AG09319 (cell line): ENCODE measurements at places on chromosomes 4 and X.

DNA sequence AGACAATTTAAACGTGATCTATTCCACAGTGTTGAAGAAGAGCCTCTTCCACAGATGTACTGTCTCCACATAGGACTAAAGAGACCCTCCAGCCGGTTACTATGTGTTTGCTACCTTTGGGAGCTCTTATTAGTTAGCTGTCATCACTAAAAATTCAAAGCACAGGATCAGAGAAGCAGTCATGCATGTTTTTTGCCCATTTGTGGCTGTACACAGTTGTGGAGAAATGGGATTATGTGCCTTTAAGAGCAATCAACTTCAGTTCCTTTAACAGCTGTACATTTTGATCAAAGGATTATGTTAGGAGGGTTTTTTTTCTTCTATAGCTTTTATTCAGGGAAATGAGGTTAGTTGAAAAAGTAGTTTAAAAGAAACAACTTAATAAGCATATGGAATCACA, 149.0 kb upstream of the SPOCK3 start:
- no peak for DNase-seq

DNA sequence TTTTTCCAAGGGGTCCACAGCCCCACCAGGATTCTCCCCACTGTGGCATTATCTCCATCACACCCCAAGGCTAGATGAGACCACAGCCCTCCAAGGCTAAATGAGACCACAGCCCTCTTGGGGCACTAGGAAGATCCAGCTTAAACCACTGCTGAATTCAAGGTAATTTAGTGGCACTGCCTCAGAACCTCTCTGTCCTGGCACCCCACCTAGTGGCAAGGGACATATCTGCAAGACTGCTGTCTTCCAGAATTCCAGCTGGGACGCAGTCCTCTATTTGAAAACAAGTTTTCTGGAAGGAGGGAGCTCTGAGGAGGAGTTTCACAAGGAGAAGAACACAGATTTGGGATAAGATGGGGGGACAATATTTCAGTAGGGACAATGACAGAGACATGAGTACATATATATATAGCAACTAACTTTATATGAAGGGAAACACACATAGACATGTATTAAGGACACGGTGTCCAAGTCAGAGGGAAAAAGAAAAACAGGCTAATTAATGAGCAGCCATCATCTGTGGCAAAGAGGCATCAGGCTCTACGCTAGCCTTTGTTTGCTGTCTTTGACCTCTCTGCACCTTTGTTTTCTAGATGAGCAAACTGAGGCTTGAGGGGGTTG, 9.3 kb downstream of the CETN2 start:
- no peak for DNase-seq

GRCh38 chr4:29131304-29131703, 1588.9 kb upstream of the PCDH7 start:
- DNase-seq, result no peak

DNA sequence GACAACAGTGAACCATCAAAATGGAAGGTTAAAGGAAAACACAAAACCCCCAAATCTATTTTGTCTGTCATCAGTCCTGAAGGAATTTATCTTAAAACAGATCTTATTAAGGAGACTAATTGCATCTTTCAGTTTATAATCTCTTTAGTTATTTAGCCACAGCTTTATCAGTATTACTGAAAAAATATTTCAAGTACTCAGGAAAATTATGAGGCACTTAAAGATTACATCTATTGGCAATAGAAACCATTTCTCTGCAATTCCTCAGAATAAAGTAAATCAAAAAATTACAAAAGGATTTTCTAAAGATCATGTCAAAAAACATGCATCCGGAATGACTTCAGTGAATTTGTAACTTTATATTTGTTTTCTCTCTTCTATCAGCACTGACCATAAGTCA, 35.2 kb downstream of the ANTXR2 start:
- DNase-seq, result no peak

GRCh38 chrX:105114554-105115130, 105.9 kb downstream of the TEX13A start:
- DNase-seq, result no peak

GRCh38 chrX:68834371-68835103, 5.7 kb downstream of the EFNB1 start:
- no peak for DNase-seq

GRCh38 chr4:56786955-56787354, 34.5 kb downstream of the SPINK2 start:
- no peak for DNase-seq

GRCh38 chr4:170001745-170002267, 24.4 kb downstream of the MFAP3L start:
- DNase-seq, result no peak

DNA sequence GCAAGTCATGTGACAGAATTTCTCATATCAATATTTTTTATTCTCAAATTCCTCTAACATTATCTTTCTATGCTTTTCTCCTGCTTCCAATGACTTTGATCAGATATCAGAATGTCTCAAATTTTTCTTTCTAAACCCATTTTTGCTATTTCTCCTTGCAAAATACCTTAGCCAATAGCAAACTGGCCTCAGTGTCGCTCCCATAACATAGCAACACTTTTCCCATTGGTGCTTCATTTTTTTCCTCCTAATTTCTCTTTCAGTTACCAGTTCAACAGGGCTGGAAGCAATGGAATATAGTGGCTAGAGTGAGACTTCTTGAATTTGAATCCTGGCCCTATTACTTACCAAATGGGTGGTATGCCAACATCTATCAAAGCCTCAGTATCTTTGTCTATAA, 1091.6 kb downstream of the C4orf33 start:
- no peak for DNase-seq

DNA sequence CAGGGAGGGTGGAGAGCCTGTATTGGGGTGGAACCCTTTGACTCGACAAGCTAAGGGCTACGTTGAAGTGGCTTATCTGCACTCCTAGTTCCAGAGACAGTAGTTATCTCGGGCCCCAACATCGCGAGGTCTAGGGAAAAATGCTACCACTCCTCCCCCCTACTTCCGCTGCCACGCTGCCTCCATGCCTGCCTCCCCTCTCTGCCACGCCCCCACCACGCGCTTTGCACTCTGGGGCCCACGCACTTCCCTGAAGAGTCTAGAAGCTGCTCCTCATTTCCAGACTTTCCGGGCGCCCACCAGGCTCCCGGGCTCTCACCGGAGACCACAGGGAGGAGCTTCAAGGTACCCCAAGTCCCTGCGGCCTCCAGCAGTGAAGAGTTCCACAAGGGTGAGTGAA, at the start of gene PASD1:
PASD1 (plus strand) TSS at position 227 of the 400 bp plus-strand sequence. CDS start 37,879 bp downstream, outside the sequence.
- no peak for DNase-seq

DNA sequence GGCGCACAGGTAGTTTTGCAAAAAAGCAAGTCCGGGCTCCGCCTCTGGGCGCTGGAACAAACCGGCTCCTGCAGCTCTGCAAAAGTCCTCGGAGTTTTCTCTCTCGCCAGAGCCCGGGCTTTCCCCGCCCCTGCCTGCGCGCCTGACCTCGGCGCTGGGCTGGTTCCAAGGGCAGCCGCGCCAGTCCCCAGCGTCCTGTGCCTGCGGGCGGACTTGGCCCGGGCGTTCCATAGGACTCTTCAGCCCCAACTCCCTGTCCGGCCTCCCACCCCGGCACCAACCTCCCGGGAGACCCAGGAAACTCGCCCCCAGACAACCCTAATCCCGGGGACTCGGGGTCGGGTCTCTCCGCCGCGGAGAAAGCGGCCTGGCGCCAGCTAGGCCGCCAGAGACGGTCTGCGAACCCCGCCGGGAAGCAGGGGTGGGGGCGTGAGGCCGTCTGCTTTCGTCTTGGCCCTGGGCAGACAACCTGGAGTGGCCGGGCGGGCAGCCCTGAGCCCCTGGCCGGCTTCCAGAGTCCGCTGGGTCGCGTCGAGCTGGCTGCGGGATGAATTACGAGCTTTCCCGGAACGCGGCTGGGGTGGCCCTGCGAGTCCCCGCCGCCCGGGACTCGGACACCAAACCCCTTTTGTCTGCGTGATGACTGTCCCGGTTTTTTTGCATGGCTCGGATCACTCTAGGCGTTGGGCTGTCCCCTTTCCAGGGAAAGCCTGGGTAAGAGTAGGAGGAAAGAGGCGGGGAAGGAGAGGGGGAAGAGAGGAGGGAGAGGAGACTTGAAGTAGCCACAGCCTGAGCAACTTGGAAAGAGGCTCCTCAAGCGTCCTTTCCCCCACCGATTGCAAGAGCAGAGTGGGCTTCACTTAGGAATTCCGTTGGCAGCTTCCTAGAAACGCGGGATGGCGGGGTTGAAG, 916 bp downstream of the MXRA5 start:
- no peak for DNase-seq

GRCh38 chr4:81912376-81913030, 440.8 kb upstream of the RASGEF1B start:
- DNase-seq, result no peak

- no peak for DNase-seq
Measured at GRCh38 chrX:9352694-9353411, 112.0 kb upstream of the TBL1X start.

GRCh38 chr4:2069161-2069971, 10.2 kb downstream of the NAT8L start:
- no peak for DNase-seq

- no peak for DNase-seq
Measured at GRCh38 chrX:67328476-67328875, 215.3 kb upstream of the AR start.

DNA sequence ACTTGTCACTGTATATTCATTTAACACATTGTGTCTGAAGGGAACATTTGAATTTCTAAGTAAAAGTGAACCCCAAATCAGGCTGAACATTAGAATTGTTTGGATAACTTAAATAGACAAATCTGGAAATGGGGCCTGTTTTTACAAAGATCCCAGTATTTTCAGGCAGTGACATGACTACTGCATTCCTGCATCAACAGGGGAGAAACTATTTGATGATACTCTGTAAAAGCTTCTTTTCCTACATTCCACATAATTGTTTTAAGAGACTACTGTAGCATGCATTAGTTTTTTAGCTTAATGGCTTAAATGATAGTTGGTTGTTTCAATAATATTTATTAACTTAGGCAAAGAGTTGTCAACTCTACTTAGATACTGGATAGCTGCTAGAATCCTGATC, 127.0 kb downstream of the PDS5A start:
- DNase-seq, result no peak

GRCh38 chr4:83855044-83855443, 319.1 kb downstream of the GPAT3 start:
- peak; percentile 28 for DNase-seq

DNA sequence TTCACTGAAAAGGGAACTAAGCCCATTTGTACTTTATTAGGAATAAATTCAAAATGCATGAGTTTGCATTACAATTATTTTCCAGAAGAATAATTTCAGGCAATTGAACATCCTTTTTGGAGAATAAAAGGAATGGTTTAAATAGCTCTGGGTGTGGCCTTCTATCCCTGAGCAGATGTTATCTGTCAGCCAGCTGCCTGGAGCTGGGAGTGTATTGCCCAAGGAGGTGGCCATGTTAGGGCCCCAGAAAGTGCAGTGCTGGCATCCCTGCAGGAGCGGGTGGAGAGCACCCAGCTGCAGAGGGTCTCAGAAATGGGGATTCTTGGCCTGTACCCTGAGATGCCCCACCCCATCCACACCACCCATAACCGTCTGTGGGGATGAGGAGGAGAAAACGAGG, 21.6 kb upstream of the VEGFD start:
- no peak for DNase-seq

GRCh38 chr4:82421796-82422560, 8.3 kb downstream of the HNRNPDL start:
- DNase-seq, result no peak

DNA sequence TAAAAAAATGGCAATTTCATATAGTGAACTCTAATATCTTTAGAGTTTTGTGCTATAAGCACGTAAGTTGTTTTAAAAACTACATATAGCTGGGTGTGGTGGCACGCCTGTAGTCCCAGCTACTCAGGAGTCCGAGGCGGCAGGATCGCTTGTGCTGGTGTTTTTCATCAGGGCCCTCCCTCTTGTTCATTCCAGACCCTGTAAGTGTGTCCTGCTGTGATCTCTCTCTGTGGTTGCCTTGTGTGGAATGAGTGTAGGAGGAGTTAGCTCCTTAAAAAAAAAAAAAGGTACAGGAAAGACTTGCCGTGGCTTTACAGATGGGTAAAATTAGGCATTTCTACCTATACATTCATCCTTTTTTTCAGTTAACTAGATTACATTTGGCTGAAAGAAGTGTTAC, 35.4 kb downstream of the RBBP7 start:
- no peak for DNase-seq

DNA sequence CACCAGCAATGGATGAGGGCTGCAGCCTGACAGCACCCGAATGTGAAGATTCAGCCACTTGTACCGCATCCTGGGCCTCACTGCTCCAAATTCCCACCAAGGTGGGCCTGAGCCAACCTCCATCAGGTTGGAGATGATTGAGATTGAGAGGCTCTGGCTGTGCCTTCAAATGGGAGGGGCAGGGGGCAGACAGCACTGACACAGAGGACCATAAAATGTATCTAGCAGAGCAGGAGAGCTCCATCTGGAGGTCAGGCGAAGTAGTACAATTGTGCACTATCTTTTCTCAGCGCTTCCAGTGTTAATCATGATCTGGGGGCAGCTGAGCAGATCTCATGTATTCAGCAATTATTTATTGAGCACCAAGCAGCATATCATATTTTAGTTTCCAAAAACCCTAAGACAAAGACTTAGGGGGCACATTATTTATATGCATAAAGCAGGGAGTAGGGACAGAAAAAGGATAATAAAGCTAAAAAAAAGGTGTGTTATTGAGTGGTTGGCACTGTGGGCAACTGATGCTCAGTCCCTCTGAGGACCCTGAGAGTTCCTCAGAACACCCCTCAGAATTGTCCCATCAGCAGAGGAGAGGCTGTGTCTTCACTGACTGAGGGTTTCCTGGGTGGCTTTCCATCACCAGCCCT, 31.6 kb upstream of the C1QTNF7 start:
- no peak for DNase-seq

DNA sequence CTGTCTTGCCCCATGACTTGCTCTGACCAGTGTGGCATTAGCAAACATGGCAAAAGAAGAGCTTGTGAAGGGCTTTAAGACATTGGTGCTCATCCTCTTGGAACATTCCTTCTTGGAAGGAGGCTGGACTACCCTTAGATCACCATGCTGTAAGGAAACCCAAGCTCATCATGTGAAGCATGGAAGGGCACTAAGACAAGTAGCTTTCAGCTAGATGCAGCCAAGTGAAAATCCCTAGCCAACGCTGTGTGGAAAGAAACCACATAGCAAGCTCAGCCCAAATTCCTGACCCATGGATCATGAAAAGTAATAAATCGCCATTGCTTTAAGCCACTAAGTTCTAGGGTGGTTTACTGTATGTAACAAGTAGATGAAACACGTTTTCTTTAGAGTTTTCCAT, 12.4 kb upstream of the PACRGL start:
- no peak for DNase-seq

- no peak for DNase-seq
Measured at GRCh38 chr4:85514117-85514516, 39.2 kb downstream of the ARHGAP24 start.

- DNase-seq, result no peak
Measured at GRCh38 chr4:155948541-155948940, 5.1 kb downstream of the CTSO start.

DNA sequence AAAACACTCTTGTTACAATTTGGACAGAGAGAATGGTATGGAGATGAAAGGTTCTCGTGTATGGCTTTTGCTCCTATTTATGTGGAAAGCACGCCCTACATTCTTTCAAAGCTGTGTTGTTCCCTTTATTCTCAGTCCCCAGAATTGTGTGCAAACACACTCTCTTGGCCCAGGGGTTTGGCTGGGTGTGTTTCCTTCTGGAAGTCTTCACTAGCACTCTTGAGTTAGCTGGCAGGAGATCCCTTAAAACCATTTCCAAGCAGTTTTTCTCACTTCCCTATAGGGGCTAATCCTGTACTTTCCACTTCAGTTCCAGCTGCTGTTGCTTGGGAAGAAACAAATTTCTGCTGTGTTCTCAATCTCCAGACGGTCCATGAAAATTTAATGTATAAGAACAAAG, 35.1 kb downstream of the FHL1 start:
- DNase-seq, result no peak
